Vagina (tissue), 2 donors: ENCODE measurements at places on chromosomes 6 and 20.

DNA sequence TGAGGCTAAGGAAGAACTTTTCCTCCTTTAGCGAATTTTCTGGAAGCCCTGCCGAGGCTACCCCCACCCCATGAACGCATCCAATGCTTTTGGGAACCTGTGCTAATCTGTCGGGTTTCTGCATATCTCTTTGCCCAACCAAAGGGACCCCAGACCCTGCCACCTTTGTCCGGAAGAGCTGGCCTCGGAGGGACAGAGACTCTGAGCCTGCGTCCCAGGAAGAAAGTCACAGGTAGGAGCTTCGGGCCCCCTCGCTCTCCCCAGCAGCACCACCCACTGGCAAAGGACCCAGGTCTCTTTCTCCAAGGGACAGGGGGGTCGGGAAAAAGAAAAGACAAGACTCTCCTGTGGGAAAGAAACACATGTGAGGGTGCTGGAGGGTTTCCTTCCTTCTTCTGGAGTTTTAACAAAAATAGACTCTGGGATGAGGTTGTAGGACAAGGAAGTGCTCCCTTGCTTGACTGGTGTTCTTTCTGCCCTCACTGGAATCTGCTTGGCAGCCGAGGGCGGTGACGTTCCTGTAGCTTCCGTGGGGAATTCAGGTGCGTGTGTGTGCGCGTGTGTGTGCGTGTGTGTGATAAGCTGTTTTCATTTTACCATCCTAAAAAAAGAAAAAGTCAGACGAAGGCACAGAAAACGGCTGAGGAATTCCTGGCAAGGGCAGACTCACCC is 16.3 kb upstream of the FOXC1 start:
- DNase-seq = no peak

DNA sequence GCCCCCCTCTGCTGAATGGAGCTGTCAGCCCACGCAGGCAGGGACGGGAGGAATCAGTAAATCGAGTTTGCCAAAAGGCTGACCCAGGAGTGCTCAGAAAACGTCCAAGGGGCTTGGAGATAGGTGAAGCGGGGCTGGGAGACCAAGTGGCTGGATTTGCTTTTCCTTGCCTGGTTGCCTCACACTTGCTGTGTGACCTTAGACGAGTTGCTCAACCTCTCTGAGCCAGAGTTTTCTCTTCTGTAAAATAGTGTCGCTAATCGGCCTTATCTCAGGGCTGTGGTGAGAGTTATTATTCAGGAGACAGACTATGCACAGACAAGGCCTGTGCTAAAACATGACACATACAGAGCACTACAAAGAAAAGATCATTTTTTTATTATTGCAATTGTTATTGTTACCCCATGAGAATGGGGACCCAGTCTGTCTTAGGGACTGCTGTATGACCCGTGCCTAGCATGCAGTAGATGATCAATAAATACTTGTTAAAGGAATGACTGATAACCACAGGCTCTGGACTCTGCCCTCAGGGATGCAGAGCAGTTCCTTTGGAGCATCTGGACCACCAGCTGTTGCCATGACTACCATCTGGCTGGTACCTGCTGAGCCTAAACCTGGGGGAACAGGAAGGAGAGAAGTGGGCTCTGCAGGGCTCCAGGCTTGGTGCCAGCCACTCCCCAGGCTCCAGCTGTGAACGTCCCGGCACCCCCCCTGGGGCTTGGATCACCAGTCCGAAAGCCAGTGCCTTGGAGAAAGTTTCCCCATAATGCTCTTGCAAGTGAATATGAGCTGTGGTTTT is 901 bp downstream of the KCNK15 start:
- no peak for DNase-seq

DNA sequence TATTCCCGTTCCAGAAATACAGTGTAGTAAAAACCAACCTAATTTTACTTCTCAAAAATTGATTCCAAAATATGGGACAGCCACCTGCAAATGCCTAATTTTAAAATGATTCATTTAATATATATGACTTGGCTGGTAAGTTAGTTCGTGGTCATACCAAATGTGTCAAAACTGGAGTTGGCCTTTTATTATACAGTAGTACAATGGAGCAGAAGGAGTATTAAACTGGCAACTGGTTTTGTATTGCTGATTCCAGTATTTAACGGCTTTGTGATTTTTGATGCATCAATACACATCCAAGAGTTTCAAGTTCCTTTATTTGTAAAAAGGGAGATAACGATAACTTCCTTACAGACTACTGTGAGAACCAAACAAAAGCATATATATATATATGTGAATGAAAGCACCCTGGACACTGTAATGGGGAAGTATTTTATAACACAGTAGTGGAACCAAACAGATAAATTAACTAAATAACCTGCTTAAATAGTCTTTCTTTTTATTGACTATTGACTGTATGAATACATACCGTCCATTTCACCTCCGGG is 24.8 kb downstream of the SAMHD1 start:
- no peak for DNase-seq

- no peak for DNase-seq
These were observed 125.8 kb downstream of the MAP7 start for GRCh38 chr6:136424450-136424849.

- DNase-seq = no peak
These were observed 1.0 kb upstream of the NKX2-4 start for GRCh38 chr20:21398109-21399004.

DNA sequence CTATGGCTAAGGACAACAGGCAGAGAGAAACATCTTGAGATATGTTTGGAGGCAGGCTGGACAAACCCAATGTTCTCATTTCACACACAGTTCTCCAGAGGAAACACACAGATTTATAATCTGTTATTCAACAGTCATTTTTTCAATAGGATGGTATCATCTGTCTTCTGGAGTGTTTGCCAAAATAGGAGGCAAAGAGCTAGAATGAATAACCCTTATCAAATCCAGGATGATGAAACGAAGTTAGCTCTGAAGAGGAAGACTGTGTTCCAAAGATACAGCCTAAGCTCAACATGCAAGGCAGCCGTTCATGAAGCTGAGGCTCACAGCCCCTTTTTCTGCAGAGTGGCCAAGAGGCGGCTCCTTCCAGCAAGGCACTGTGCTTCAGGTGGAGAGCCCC is 70.8 kb downstream of the PPP1R3G start:
- no peak for DNase-seq

- DNase-seq = no peak
These were observed 2.1 kb downstream of the DEF6 start for GRCh38 chr6:35299674-35300073.

GRCh38 chr6:161959072-161959471 is 685.2 kb upstream of the AGPAT4 start:
- no peak for DNase-seq

DNA sequence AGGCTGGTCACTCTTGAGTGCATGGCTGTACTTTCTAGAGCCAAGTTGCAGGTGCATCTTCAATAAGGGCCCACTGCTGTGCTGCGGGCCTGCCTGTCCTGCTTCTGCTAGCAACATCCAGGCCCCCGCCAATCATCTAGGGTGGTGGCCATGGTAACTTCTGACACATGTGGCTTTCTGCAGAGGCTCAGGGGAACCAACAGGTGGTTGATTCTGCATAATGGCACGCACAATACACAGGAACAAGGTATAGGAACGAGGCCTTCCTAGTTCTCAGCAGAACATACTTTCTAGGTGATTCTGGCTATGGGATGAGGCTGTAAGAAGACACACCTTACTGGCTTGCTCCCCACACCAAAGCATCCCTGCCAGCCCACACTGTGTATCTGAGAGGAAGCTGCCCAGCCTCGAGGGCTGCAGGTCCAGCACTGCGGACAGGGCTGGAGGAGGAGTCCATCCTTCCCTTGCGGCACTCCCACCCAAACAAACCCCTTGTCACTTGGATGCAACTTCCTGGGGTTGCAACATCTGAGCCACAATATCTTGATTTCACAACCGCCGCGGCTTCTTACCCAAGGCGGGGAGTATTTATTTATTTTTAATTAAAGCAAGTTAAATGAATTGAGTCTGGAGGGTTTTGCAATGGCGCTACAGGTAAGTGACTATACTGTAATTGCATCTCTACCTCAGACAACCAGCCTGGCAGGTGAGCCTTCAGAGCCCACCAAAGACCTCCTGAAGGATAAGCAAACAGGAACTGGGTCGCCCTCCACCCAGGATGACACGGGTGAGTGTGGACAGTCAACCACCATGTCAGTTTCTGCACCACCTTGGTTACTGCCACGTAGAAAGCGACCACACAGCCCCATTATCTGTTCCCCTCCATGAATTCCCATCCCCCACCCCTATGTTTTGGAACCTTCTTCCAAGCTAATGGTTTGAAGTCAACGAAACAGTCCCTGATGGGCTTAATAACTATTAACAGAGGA is 49.6 kb downstream of the SULF2 start:
- DNase-seq = no peak

DNA sequence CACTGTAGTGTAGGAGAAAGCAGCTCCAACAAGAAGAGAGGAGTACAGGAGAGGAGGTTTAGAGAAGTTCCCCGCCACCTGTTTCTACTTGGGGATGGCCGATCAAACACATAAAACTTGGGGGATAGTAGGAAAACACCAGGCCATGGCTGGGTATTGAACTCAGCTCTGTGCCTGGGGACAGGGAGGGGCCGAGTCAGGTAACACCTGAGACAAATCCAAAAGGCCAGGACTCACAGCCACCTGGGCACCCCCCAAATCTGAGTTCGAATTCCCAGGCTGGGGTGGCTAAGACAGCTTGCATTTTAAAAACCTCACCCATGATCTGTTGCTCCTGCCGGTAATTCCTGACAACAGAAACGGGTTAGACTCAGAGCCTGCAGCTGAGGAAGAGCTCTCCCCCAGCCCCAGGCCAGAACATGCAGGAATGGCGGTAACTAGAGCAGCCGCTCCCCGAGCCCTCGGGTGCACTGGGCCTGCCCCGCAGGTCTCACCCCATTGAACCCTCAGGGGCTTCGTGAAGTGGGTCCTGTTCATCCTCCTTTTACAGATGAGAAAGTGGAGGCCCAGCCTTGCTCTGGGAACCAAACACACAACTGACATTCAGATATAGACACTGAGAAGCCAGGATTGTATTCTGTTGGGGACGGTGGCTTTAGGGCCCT is 61.0 kb downstream of the TCP11 start:
- no peak for DNase-seq

GRCh38 chr6:151911401-151911800 is 103.9 kb downstream of the ESR1 start:
- no peak for DNase-seq

DNA sequence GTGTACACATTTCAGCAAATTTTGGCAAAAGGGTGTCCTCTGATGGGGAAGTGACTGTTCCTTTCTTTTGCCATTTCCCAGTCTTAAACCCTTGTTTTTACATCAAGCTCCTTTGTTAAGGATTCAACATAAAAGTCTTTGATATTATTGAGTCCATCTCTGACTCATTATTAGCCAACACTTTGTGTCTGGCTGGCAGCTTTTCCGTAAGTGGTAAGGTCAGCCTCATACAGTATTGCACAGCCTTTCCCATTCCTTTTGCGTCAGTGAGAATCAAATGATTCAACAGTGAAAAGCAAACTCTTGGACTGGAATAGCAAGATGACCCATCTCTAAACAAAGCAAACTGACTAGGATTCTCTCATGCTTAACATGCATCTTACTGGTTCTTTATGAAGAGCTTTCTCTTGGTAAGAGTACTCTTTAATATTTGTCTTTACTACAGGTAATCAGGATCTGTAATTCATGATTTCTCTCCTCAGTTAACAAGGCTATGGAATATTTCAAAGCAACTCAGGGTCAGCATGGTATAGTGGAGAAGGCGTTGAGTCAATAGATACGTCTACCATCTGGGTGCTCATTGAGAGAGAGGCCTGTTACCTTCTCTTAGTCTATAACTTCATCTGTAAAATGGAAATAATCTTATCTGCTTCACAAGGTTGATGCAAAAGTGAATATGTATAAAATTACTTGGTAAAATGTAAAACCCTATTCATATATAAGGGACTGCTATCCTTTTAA is 183.6 kb downstream of the PRL start:
- DNase-seq = no peak

DNA sequence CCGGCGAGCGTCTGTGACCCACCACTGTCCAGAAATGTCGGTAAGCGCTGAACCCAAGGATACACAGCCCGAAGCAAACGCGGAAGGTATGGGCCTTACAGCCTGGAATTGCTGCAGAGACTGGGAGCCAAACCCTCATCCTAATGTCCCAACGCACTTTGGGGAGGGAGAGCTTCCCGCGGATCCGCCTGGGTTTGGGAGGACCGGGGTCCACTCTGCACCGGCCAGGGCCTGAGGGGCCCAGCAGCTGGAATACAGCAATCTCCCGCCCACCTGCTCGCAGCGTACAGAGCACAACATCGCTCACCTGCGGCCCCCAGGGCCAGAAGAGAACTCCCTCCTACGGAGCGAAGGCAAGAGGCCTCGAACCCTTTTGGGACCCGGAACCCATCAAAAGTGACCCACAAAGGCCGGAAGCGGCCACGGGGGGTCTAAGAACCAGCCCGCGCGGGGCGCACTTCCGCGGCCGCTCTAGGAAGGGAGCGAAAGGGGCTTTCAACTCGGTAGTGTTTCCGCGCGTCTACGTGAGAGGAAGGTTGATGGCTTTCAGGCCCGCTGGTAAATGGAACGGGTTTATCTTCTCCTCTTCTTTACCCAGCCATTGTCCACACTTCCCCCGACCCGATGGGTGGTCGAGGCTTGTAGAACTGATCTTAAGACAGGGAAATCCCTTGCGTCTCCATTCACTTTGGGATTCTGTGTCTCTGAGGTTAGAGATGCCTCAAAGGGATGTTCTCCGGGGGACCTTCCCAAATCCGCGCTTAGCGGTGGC is at the start of gene ZSCAN12:
Gene ZSCAN12 (minus strand): TSS at position 398 of the 772 bp plus-strand sequence. CDS start 1,342 bp downstream, outside the sequence.
- no peak for DNase-seq

GRCh38 chr6:169714178-169714577 is 10.1 kb downstream of the PHF10 start:
- DNase-seq = no peak

GRCh38 chr6:44630125-44631028 is 242.9 kb downstream of the CDC5L start:
- no peak for DNase-seq

DNA sequence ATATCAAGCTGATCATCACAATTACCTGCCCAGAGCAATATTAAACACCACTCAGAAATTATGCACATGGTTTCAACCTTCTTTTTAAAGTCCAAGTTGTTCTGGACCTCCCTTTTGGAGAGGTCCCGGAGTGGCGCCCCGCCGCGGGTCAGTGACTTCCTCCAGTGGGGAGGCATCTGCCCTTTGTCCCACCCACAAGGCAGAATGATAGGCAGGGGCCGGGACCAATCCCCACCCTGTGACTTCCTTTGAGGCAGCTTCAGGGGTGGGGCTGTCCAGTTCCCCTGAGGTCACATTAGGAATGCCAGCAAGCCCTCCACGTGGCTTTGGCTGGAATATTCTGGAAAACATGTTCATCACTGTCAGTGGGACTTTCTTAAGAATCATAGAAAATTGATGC is 207.0 kb downstream of the ANKRD60 start:
- no peak for DNase-seq

DNA sequence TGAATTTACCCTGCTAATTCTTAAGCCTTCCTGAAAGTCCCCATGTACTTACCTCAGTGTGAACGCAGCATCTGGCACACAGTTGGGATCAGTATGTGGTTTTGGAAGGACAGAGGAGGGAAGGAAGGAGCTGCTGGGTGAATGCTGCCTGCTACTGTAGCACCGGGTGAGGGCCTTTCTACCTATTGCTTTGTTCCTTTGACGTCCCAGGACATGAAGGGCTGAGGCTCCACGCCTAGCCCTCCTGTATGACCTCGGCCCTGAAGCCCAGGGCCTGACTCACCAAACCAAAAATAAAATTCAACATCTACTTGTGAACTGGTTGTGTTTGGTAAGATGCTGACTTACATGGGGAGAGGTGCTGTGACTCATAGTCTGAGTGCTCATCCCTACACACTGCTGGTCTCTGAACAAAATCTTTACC is 51.1 kb downstream of the ARID1B start:
- DNase-seq = no peak

- no peak for DNase-seq
These were observed 135.9 kb downstream of the TMEM242 start for GRCh38 chr6:157187182-157188083.
